HuH-7 (cell line): ENCODE measurements at places on chromosomes 12 and 14.

DNA sequence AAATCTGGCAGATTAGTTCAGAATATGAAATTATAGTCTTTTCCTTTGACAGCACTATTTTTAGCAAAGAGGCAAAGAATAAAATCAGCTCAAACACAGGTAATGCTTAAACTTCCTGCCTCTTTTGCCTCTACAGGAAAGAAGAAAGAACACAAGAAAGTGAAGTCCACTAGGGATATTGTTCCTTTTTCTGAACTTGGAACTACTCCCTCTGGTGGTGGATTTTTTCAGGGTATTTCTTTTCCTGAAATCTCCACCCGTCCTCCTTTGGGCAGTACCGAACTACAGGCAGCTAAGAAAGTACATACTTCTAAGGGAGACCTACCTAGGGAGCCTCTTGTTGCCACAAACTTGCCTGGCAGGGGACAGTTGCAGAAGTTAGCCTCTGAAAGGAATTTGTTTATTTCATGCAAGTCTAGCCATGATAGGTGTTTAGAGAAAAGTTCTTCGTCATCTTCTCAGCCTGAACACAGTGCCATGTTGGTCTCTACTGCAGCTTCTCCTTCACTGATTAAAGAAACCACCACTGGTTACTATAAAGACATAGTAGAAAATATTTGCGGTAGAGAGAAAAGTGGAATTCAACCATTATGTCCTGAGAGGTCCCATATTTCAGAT lies 17.4 kb downstream of the TMPO start:
- peak; percentile 22 for DNase-seq

GRCh38 chr12:70609739-70610491 lies 27.3 kb downstream of the PTPRB start:
- peak; percentile 54 for DNase-seq

GRCh38 chr12:120230326-120230973 lies 29.5 kb upstream of the RPLP0 start:
- DNase-seq, result no peak

DNA sequence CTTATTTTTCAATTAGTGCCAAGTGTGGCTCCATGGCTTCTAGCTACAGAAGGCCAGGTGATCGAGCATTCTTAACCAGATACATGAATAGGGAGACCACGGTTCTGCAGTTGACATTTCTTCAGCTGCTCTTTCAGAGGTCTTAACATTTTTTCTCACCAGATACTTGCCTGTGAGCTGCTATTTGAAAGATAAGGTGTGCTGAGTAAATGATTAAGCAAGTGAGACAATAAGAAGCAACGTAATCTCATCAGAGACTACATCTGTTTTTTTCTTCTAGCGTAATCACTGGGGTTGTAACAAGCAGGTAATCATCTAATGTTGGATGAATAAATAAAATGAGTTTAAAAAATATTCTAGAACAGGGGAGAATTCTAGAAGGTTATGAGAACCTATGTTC lies 912.9 kb downstream of the DIO2 start:
- DNase-seq, result no peak
